KG1 (cell line): ENCODE measurements at places on chromosomes 12 and 14.

DNA sequence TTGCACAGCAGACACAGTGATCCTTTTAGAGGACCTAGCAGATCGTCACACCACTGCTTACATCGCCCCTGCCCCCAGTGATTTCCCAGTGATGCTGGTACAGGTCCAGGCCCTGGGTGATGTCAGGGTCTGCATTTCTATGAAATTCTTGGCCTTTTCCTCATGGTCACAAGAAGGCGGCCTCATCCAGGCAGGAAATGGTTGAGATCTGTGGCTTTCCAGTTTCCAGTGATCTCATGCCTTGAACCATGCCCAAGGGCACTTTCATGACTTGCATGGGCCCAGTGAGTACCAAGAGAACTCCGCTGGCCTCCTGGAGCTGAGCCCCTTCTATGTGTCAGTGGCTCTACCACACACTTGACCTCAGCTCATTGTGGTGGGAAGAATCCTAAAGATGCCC lies 41.9 kb upstream of the BDKRB2 start:
- no peak for DNase-seq

DNA sequence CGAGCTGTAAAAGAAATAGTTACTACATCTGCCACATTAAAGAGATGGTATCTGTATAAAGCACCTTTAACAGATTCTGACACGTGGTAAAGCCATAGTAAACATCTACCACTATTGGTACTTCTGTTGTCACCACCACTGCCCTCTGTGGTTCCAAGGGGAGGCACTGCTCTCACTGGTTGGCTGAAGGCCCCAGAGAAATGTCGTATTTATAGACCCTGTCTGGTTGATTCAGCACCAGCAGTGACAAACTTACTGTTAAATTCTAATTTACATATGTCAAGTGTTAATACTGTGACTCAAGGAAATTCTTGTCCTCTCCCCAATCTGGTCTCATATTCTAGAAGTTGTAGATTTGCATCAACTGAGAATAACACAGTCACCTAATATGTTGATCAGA lies 281.1 kb downstream of the ERC1 start:
- no peak for DNase-seq

DNA sequence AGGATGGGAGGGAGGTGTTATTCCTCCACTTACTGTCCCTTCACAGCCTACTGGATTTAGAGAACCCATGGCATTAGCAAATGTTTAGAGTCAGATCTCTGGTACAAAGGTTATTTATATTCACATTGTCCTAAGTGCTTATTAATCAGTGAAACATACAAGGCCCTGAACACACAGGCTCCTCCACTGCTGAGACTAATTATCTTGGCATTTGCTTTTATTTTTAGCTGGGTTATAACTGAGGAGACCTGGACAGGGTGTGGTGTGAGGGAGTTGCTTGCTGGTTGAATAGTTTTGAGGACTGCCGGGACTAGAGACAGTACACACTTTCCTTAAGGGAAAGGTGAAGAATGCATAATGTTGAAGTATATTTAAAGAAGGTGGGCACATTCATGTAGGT lies 77.5 kb downstream of the FIGNL2 start:
- DNase-seq: no peak

- DNase-seq: no peak
These were observed 6.9 kb upstream of the KRT6A start for GRCh38 chr12:52499806-52500560.

DNA sequence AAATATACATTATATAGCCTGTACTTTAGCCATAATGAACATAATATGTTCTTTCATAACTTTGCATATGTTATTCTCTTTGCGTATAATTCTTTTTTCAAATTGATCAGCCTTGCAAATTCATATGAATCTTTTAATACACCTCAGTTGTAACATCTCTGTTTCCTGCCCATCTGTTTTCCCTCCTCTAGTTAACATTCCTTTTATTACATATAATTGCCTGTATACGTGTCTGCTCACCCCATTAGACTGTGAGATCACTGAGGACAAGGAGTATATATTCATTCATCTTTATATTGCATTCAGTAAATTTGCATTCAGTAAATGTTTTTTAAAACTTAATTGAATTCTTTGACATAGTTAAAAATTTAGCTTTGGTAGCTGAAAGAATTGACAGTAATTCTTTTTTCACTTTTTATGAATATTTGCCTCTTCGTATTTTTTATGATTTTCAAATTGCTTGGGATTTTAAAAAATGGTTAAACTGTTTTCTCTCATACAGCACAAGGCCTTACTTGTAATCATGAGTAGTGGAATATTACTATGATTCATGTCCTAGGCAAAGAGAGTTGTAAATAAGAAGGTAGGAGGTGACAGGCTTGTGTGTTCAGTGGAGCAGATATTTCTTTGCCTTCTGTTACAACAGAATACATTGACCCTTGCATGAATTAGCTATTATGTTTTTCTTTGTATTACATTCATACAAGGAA lies 32.8 kb upstream of the KLHL42 start:
- DNase-seq: no peak

DNA sequence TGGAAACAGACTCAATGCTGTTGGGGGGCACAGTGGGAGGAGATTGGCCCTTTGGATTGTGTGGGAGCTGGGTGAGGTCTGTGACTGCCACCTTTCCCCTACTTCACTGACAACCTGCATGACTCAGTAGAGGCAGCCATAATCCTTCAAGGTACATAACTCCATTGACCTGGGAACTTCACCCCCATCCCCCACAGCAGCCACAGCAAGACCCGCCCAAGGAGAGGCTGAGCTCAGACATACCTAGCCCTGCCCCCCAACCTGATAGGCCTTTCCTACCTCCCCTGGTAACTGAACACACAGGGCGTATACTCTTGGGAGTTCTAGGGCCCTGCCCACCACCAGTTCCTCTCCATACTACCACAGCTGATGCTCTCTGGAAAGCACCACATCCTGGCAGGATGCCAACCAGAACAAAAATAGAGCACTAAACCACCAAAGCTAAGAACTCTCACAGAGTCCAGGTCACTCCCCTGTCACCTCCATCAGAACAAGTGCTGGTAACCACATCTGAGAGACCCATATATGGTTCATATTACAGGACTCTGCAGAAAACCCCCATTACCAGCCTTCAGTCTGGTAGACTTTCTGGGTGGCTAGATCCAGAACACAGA lies 703.9 kb downstream of the FSCB start:
- DNase-seq: no peak

DNA sequence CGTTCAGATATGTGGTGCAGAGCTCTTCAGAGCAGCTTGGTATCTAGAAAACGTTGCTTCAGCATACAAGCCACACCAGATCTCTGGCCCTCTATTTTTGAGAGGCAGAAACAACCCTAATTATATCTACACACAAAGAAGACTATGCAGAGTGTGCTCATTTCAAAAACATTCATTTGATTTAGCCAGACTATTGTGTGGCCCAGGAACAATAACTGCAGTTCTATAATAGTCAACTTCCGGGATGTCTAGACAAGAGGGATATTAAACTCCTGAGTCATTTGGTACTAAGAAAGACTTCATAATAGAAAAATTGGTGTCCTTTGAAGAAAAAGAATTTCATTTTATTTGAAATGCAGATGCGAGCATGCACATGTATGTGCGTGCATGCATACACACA lies 153.8 kb downstream of the PELI2 start:
- no peak for DNase-seq

DNA sequence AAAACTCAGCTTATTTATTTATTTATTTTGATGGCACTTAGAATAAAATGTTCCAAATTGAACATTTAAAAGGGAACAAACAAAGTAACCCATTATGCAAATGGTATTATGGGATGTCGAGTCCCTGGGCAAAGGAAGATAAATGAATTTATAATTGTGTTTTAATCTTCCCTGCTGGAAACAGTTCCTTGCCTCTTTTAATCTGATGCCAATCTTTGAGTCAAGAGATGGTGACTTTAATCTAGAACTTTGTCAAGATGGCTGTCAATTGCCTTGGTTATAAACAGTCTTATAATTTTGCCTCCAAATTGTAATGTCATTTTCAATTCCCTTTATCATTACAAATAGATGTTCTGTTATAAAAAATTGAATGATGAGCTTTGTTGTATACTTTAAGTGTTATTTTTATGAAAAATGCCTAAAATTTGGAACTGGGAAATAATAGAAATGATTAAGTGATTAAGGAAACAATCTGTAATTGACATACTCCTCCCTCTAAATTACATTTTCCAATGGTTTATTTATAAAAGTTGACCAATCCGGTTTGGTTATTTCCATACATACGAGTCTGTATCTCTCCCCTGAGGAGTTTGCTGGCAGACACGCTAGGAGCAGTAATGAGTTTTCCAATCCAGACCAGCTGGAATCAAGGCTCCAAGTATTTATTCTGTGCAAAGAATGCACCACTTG lies 134.9 kb upstream of the FRMD6 start:
- DNase-seq: no peak

DNA sequence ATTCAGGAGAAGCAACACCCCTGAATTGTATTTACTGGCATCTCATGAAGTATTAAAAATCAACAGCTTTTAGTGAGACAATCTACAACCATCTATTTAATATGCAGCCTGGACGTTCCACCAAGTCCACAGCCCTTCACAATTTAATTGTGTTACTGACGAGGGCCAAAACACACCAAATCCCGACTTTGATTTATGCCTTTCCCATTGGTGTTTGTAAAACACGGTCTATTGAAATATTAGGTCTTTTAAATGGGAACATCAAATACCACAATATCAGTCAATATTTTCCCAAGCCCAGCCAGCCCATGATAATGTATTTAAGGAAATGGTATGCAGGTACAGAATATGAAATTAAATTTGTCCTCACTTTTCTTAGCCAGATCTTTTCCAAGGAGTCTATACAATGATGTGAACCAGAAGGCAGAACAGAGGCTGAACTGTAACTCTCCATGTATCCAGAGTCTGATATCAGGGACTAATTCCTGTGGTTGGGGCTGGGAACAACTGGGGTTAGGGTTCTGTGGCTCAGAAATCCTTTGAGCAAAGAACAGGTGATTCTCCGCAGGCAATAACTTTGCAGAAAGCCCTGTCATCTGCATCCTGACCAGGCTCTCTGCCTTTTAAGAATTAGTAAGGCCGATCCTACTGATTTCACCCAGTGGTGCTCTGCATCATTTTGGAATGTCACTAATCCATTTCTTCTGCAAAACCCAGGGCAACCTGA lies 179.3 kb upstream of the GZMB start:
- no peak for DNase-seq

DNA sequence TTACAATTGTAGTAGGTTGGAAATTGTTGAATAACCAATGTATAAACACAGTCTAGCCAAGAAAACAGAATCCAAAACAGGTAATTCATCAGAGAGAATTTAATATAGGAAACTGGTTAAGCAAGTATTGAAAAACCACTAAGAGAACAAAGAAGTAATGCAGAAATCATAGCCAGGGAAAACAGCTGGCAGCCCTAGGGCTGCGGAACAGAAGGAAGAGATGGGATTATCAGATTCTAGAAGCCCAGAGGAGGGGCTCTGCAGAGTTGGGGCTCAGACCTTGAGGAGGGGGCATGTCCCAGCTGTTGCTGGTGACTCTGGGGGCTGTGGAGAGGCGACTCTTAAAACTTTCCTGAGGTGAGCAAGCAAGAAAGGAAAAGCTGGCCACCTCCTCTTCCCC lies 49.4 kb downstream of the CD9 start:
- no peak for DNase-seq

DNA sequence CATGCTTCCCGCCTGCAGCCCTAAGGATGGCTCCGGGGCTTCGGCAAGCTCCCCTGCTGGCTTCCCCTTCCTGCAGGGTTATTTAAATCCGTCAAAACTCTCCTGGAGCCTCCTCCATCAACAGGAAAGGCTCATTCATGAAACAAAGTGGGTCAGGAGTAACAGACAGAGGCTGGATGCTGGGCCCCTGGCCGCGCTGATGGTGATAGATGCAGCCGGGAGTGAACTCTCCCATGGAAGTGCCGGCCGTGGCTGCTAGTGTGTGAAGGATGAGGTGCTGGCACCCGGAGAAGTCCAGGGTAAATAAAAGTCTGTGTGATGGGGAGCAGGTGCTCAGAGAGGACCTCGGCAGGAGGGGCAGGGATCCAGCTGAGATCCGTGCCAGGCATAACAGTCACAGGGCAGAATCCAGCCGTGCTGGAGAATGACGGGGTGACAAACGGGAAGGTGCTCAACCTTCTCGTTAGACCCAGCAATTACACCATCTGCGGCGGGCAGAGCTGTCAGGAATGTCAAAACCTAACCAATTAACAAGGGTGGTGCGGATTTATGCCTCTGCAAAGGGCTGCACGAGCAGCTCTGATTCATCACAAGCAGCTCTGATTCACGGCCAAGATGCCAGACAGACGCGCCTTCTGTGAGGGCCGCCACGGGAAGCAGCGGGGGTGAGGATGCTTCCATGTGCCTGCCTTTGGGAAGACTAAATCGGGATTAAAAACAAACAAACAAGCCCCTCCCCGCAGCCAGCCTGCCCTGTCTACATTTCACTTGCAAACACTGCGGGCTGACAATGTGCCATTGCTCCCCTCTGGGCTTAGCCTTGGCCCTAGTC lies 55.6 kb downstream of the SYNE3 start:
- no peak for DNase-seq

- no peak for DNase-seq
These were observed 912.9 kb downstream of the DIO2 start for GRCh38 chr14:79298373-79298772.

DNA sequence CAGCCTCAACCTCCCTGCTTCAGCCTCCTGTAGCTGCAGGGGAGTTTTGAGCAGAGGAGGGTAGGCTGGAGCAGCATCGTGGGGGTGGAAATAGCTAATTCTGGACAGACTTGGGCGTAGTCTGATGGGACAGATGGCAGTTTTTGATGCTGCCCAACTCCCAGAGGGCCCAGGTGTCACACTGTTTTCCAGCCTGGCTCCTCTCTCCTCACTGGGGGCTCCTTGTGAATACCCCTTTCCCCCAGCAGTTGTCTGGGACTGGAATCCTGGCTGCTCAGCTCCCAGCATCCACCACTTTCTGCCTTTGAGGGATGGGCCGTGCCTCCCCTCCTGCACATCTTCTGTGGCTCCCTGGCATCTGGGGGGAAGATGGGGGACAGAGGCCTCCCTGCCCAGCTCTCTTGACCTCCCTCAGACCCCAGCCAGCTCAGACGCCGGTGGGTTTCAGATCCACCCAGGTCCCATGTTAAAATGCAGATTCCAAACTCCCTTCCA lies 34.0 kb downstream of the SH2B3 start:
- no peak for DNase-seq

DNA sequence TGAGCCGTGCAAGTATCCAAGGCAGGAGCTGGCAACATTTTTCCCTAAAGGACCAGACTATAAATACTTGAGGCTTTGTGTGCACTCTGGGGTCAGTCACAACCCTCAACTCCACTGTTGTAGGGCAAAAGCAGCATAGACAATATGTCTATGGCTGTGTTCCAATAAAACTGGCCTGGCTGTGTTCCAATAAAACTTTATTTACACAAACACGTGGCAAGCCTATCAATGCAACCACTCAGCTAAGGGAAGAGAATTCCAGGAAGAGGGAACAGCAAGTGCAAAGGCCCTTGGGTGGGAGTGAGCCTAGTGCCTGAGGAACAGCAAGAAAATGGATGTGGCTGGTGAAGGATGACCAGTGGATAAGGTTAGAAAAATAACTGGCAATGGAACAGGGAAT lies 11.3 kb upstream of the FAM181A start:
- no peak for DNase-seq
